ENCODE measurements at places on chromosomes 13 and 19.

DNA sequence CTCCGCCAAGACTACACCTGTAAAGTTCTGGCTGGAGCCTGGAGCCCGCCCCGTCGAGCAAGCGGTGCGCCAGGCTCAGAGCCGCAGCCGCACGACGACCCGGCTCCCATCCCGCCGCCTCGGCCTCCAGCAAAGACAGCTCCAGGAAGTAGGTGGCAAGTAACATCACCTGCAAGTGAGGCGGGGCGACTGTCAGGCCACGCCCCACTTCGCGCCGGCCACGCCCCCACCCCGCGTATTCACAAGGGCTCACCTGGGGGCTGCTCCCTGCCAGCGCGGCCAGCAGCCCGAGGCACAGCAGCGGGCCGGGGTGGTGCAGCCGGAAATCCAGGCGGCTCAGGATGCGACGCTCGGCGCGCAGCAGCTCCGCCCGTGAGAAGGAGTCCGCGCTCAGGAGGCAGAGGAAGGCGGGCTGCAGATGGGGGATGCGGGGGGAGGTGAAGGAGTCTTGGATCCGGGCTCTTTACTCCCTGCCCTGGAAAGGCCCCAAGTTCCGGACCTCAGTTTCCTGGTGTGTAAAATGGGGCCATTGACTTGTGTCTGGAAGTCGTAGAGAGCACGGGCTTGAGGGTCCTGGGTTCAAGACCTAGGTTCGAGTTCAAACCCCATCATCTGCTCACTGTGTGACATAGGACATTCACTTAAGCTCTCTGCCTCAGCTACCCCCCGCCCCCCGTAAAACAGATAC is 3.2 kb downstream of the CCNP start:
- no peak for DNase-seq
- peaks cover 3% of the 10 kb centered on the region for H3K4me1 ChIP-seq
- no peaks in the 10 kb centered on the region for H3K36me3 ChIP-seq
- no peak overlapping the region for H3K4me3 ChIP-seq

DNA sequence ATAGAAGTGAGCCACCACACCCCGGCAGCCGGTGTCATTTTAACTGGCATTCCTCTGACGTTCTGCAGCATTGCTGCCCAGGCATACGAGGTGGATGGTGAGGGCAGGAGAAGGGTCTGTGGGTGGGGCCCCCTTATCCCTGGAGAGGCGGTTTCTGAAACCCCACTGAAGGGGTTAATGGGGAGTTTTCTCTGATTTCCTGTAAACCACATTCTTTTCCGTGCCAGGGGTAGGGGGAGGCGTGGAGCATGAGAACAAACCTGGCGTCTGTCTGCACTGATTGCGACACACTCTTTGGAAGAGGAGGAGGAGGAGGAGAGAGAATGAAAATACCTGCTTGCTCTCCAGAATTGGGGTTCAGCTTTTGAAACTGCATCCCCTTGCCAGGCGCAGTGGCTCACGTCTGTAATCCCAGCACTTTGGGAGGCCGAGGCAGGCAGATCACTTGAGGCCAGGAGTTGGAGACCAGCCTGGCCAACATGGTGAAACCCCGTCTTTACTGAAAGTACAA is 2.7 kb upstream of the C3 start:
- H3K36me3 ChIP-seq, result no peaks in the 10 kb centered on the region
- peaks cover 3% of the 10 kb centered on the region for H3K4me1 ChIP-seq
- H3K27ac ChIP-seq, result peak overlapping the region; percentile 23
- no peaks in the 10 kb centered on the region for H3K27me3 ChIP-seq

DNA sequence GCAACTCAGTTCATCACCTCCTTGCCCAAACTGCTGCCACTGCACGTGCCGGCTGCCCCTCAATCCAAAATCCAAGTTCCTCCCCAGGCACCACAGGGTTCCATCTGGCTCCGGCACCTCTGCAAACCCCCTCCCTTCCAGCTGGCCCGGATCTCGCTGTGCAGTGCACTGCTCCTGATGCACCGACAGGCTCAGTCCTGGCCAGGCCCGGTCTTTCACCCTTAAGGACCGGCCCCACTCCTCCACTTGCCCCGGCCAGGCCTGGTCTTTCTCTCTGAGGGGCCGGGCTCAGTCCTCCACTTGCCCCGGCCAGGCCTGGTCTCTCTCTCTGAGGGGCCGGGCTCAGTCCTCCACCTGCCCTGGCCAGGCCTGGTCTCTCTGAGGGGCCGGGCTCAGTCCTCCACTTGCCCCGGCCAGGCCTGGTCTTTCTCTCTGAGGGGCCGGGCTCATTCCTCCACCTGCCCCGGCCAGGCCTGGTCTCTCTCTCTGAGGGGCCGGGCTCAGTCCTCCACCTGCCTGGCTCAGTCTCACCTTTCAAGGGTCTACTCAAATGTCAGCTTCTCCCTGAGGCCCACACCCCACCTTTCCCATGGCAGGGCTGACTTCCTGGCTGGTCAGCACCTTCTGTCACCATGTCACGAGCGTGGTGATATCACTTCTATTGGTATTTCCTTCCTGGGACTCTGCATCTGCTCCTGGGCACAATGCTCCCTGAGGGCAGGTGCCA is 6.9 kb downstream of the ZNF787 start:
- H3K27me3 ChIP-seq, result no peaks in the 10 kb centered on the region
- no peak for DNase-seq
- H3K4me1 ChIP-seq, result peaks cover 6% of the 10 kb centered on the region
- no peak overlapping the region for H3K27ac ChIP-seq

- H3K36me3 ChIP-seq, result no peaks in the 10 kb centered on the region
- no peaks in the 10 kb centered on the region for H3K27me3 ChIP-seq
- H3K27ac ChIP-seq, result no peak overlapping the region
- H3K4me1 ChIP-seq, result no peaks in the 10 kb centered on the region
Measured at GRCh38 chr13:22061806-22062391, 391.0 kb downstream of the FGF9 start.

- no peak overlapping the region for H3K4me3 ChIP-seq
- no peaks in the 10 kb centered on the region for H3K27me3 ChIP-seq
Measured at GRCh38 chr13:98798849-98799645, 46.6 kb upstream of the SLC15A1 start.

GRCh38 chr13:91592056-91593014 is 193.9 kb downstream of the GPC5 start:
- H3K27ac ChIP-seq, result no peak overlapping the region
- H3K4me1 ChIP-seq, result no peaks in the 10 kb centered on the region
- H3K36me3 ChIP-seq, result no peaks in the 10 kb centered on the region
- no peaks in the 10 kb centered on the region for H3K27me3 ChIP-seq
- no peak for DNase-seq

DNA sequence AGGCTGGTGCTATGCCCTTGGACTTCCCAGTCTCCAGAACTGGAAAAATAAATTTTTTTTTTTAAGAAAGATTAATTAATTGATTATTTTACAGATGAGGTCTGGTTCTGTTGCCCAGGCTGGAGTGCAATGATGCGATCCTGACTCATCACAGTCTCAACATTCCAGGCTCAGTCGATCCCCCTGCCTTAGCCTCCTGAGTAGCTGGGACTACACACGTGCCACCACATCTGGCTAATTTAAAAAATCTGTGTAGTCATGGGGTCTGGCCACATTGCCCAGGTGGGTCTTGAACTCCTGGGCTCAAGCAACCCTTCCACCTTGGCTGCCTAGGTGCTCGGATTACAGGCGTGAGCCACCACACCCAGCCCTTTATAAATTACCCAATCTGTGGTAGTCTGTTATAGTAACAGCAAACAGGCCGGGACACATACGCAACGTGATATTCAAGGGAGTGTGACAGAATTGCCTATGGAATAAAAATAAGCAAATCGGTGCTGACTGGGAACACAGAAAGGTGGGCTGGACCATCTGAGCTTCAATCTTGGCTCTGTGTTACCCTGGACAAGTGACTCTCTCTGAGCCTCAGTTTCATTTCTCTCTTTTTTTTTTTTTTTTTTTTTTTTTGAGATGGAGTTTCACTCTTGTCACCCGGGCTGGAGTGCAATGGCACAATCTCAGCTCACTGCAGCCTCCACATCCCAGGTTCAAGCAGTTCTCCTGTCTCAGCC is 42.8 kb downstream of the PIN1 start:
- no peak overlapping the region for H3K27ac ChIP-seq
- no peaks in the 10 kb centered on the region for H3K4me1 ChIP-seq
- DNase-seq, result no peak
- H3K27me3 ChIP-seq, result no peaks in the 10 kb centered on the region
- H3K36me3 ChIP-seq, result no peaks in the 10 kb centered on the region
- no peak overlapping the region for H3K4me3 ChIP-seq

DNA sequence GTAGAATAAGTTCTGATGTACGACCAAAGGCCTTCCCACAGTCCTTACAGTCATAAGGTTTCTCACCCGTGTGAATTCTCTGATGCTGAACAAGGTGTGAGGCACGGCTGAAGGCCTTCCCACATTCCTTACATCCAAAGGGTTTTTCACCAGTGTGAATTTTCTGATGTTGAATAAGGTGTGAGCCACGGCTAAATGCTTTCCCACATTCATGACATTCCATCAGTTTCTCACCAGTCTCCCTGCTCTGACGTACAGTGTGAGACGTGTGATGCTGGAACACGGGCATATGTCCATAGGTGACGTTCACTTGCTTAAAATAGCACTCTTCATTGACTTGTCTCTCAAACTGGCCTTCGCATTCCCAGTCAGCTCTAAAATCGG is 31.0 kb upstream of the COX7A1 start:
- H3K4me3 ChIP-seq, result no peak overlapping the region
- no peaks in the 10 kb centered on the region for H3K4me1 ChIP-seq
- no peak for DNase-seq
- no peaks in the 10 kb centered on the region for H3K27me3 ChIP-seq

DNA sequence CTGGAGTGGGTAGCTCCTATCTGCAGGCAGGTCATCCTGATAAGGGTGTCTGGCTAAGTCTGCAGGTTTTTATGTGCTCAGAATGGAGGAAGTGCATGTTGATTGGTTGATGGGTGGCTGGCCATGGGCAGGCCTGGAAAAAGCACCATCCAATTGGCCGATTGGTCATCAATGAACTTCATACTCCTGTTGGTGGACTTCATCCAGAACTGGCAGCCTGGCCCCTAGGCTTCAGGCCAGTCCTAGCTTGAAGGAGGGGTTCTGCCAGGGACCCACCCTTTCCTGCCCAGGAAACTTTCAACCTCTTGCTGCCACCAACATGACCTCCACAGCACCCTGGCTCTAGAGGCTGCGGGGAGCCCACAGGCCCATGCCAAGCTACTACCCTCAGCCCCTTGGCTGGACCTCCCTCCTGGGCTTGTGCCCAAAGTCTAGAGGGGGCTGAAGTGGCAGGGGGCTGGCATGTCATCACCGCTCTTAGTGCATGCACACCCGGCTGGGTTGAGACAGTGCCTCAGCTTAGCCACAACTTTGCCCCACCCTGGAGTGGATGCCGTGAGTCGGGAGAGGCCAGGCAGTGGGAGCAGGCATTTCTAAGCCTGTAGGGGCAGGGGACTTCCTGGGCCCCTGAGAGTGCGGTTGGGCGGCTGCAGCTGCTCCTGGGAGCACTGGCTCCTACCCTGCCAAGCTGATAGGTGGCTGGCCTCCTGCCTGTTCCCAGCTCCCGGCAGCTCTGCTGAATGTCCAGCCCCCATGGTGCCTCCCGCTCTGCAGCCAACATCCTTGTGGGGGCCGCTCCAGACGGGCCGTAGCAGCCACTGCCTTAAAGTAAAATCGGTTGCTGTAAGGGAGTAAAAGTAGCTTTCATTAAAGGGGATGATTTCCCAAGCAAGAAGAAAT is 13.2 kb downstream of the DNAJC15 start:
- no peaks in the 10 kb centered on the region for H3K4me1 ChIP-seq
- no peak overlapping the region for H3K27ac ChIP-seq
- H3K27me3 ChIP-seq, result no peaks in the 10 kb centered on the region

- no peak for DNase-seq
- H3K36me3 ChIP-seq, result no peaks in the 10 kb centered on the region
- no peak overlapping the region for H3K27ac ChIP-seq
- no peak overlapping the region for H3K4me3 ChIP-seq
Measured at GRCh38 chr13:48804821-48805601, 151.3 kb downstream of the CYSLTR2 start.

DNA sequence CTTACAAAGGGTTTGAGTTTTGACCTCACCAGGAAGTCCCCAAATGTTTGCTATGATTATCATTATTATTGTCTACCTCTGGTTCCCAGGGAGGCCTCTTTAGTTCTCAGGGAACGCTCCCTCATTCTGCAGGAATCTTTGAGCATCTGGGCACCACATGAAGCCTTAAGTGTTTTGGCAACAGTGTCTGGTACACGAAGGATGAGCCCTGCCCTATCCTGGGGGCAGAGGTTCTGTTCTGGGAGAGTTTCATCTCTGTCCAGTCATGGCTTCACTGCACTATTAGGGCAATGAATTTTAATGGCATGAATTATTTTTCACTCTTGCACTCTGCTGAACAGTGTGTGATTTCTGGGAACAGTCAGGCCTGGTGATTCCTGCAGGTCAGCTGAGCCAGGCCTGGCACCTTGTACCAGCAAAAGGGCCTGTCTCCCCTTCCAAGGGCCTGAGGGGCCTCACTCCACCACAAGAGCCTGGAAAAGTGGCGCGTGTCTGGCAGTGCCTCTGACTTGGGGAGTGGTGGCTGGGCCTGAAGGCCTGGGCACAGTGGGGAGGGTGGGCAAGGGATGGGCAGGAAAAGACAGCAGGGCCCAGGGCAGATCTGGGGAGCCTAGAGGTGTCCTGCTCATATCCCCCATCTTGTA is 4.6 kb downstream of the FAM187B start:
- no peaks in the 10 kb centered on the region for H3K36me3 ChIP-seq
- no peak overlapping the region for H3K4me3 ChIP-seq
- no peaks in the 10 kb centered on the region for H3K4me1 ChIP-seq
- H3K27me3 ChIP-seq, result no peaks in the 10 kb centered on the region
- DNase-seq, result no peak
- H3K27ac ChIP-seq, result no peak overlapping the region

DNA sequence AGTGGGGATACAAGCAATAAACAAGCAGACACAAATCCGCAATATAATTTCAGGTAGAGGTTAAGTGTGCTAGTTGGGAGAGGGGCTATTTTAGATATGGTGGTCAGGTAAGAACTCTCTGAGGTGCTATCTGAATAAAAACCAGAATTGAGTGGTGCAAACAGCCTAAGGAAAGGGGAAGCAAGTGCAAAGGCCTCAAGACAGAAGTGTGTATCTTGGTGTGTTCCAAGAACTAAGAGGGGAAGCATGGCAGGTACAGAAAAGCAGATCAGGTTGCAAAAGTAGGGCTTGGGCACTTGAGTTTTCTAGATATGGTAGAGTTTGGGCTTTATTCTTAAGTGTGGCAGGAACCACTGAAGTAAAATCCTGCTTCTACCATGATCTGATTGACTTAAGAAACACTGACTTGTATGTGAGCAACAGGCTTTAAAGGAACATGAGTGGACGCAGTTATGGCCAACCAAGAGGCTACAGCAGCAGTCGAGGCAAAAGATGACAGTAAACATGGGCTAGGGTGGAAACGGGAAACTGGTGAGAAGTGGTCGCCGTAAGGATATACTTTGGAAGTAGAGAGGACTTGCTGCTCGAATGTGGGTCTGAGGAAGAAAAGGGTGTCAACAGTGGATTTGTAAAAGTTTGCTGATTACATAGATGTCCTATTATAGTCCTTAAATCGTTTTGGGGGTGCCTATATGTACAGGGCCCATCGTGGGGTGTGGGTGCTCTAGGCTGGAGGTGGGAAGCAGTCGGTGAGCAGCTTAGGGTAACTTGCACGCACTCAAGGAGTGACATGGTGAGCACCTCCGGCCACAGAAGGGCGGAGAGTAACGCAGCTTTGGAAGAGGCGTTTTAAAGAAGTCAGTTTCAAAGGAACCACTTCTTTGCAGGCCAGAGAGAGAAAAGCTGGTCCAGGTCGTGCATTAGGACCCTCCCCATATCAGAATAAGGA is 677 bp downstream of the TGDS start:
- peak overlapping the region; percentile 65 for H3K27ac ChIP-seq
- H3K27me3 ChIP-seq, result no peaks in the 10 kb centered on the region
- H3K4me1 ChIP-seq, result peaks cover 6% of the 10 kb centered on the region
- DNase-seq, result no peak

- no peak overlapping the region for H3K27ac ChIP-seq
- H3K36me3 ChIP-seq, result no peaks in the 10 kb centered on the region
- no peak for DNase-seq
- H3K27me3 ChIP-seq, result no peaks in the 10 kb centered on the region
- no peaks in the 10 kb centered on the region for H3K4me1 ChIP-seq
- no peak overlapping the region for H3K4me3 ChIP-seq
Measured at GRCh38 chr13:42969565-42970172, 22.4 kb downstream of the EPSTI1 start.

All from ascending aorta (tissue), 2 donors.